CD4-positive, alpha-beta T cell treated with Interleukin-6 for 4 hours (primary cell): ENCODE measurements at places on chromosomes 11 and 22.
A peak's percentile ranks its signal among the peaks of the same experiment; 100 is the strongest.

DNA sequence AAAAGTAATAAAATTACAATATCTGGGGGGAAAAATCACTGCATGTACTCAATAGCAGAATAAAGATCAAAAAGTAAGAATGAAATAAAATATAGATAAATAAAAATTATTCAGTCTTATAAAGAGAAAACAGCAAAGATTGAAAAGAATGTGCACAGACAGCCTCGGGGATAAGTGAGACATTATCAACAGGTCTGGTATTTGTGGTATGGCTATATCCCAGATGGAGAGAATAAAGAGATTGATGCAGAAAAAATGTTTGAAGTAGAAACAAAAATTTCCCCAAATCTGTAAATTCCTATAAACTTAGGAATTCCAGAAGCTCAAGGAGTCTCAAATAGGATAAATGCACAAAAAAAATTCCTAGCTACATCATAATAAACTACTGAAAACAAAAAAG is 74.5 kb upstream of the LUZP2 start:
- no peak for DNase-seq

DNA sequence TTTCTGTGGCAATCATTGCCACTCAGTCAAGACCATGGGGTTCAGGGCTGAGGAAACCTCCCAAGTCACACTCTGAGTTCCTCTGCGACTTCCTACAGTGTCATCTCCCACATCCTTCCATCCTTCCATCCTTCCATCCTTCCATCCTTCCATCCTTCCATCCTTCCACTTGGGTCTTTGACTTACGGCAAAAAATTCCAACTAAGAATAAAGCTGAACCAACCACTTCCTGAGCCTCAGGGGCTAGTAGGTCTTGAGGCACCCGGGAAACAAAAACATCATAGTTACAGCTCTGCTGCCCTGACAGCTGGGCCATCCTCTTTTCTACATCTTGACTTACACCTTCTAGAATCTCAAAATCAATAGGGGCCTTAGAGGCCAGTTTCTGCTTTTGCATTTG is 32.1 kb downstream of the EHF start:
- DNase-seq: no peak

DNA sequence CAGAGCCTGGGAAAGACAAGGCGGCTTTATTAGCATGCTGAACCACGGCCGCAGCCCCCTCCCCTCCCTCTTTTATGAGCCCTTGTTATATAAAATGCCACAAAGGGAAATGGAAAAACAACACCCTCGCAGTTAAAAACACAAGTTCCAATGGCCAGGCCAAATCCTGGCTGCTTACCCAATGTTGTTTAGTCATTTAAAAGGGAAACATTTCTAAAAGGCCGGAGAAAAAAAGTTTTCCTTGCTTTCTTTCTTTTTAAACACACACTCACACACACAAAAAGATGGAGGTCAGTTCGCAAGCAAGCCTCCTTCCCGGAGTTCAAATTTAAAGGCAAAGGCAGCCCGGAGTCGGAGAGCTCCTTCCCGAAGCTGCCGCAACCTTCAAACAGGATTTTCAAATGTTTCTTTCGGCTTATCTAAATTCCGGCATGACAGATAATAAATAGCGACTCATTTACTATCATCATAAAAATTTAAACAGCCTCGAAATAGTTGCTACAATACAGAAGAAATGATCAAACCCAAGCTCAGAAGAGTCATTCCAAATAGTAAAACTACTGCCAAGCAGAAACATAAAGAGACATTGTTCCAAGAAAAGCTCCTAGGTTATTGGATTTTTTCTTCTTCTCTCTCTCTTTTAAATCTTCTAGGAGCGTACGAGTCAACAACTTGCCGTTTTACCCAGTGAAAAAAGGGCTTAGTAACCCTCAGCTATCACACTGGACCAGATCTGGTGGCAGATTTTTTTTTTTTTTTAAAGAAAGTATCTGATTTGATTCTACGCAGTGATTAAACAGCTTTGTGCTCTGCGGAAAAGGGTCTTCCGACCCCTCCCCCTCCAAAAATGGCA is 3.5 kb downstream of the PHF21B start:
- no peak for DNase-seq

DNA sequence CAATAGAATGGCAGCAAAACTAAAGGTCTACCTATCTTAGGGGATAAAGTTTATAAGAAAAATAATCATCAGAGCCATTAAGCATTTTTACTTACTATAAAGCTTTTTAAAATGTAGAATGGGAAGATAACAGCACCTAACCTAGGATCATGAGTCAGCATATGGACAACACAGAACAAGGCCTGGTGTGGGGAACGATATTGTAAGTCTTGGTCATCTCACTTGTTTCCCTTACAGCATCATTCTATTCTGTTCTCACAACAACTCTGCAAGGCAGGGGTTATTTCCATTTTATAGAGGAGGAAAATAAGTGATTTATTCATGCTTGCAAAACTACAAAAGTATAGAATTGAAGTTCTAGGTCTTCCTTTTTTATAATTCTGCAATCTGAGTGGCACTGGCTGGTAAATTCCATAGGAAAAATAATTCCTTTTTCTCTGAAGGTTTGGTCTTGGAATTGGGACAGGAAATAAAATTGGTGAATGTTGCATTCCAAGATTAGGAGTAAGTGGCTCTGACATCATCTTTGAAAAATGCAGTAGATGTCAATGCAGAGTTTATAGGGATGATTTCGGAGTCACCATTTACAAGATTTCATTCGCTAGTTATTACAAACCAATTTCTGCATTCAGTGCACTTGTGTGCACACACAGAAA is 423.0 kb downstream of the DYNC2H1 start:
- no peak for DNase-seq

GRCh38 chr11:115716080-115716479 is 211.9 kb upstream of the CADM1 start:
- no peak for DNase-seq

GRCh38 chr11:34564406-34564805 is 50.8 kb upstream of the ELF5 start:
- no peak for DNase-seq

- DNase-seq: no peak
These were observed 174.7 kb downstream of the TBC1D22A start for GRCh38 chr22:46937185-46937584.

- no peak for DNase-seq
These were observed 9.9 kb downstream of the GVQW3 start for GRCh38 chr11:76391021-76391420.

GRCh38 chr22:22666307-22667091 is 22.1 kb downstream of the GGTLC2 start:
- peak; percentile 4 for DNase-seq

DNA sequence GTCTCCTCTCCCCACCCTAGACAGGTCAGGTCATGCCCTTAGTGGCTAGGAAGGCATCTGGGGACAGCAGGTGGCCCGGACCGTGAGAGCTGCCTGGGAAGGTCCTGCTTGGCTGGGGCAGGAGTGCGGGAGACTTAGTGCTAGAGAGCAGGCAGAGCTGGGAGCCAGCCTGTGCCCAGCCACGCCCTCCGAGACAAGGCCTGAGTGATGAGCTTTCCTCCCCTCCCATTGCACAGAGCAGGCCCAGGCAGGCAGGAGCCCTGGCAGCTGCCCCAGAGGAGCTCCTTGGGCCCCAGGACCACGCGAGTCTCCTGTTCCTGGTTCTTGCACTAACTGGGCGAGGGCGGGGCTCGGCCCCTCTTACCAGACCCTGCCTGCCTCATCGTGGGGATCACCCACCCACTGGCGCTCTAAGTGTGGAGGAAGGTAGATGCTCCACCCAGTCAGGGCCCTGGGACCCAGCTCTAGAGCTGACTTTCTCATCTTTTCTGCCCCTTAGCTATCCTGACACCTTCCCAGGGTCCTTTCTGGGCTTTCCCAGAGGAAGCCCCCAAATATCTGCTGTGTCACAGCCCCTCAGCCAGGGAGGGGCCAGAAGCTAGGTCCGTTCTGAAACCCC is 44.9 kb downstream of the MACROD1 start:
- no peak for DNase-seq

DNA sequence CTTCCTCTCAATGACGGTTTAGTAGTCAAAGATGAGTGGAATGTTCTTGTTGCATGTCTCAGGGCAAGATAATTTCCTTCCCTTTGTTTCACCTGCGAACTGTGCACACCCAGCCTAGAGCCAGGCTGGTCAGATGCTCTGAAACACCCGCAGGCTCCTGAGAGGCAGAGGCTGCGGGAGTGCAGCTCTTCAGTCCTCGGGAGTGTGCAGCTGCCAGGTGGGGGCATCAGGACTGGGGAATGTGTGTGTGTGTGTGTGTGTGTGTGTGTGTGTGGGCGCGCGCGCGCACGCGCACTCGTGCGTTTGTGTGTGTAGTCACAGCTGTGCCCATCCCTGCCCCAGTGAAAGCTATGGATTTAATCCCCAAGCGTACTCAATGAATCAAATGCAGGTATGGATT is 136.2 kb upstream of the NTM start:
- no peak for DNase-seq

GRCh38 chr11:20337526-20338154 is 25.9 kb upstream of the HTATIP2 start:
- DNase-seq: no peak

DNA sequence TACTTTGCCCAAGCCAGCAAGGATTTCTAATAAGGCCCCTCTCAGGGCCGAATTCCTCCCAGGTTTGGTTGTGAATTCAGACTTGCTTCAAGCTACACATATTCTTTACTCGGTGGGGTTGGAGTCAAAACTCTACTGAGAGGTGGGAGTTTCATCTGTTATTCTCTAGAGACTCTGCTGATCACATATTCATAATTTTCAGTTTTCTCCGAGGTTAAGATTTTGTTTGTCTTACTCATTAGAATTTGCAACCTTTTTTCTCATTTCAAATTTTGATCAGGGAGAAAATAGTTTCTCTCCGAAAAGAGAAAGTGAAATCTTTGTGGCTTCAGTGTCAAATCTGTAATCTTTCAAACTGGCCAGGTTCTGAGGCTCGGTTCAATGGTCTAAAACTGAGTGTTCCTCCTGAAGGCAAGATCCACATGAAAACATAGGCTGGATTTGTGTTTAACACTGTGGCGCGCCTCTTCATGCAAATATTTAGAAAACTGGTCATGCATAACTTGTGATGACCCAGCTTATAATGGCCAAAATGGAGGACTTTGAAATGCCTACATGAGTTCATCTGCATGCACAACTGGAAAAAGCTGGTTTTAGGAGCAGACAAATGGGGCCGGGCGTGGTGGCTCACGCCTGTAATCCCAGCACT is 21.5 kb upstream of the GSTP1 start:
- no peak for DNase-seq

GRCh38 chr22:36327922-36328551 is 59.7 kb downstream of the MYH9 start:
- DNase-seq: no peak

GRCh38 chr22:20885557-20886323 is 26.9 kb downstream of the SNAP29 start:
- DNase-seq: peak; percentile 56

DNA sequence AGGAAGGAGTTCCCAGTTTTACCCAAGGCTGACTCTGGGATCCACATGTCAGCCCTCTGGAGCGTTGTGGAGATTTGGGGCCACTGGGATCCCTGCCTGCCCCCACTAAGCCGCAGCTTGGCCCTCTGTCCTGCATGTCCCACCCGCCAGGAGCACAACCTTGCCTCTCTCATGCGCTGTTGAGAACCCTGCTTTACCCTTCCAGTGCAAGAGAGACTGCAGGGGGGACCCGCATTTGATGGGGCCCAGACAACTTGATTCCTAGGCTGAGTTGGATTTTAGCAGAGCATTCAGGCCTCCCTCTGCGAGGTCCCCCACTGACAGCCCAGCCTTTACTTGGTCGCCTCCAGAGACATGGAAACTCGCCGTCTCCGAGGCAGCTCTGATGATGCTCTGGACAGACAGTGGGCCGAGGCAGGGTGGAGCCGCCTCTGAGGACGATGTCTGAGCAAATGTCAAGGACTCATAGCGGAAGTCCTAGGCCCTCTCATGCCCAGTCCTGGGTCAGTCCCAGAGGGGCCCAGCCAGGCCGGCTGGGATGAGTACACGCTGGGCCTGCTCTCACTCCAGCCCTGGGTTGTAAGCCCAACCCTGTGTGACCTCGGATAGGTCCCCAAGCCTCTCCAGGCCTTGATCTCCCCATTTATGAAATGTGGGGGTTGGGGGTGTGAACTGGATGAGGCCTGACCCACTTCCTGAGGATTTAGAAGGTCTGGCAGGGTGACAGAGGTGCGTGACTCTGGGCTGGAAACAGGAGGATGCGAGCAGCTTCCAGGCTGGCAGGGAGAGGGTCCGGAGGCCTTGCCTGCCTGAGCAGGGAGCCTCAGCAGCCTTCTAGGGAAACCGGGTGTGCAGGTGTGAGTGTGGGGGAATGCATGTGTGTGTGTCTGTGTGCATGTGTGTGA is 630 bp downstream of the CD5 start:
- peak; percentile 52 for DNase-seq

- peak; percentile 65 for DNase-seq
These were observed 712 bp downstream of the CERK start for GRCh38 chr22:46737105-46737975.

DNA sequence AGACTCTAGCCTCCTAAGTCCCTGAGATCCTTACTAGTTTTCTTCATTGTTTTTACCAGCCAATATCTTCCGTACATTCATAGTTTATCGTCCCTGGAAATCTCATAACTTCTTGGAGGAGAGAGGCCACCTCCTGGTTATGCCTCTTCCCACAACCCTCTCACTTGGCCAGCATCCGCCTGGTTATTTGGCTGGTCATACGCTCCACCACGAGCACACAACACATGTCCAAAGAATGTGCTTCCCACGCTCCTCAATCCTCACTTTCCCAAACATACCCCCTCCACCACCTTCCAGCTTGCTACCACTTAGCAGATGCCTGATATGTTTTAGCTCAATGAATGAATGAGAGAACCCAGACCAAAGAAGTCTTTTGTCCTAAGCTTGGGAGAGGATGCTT is 83.5 kb upstream of the EIF3D start:
- DNase-seq: no peak

GRCh38 chr11:7494086-7494745 is 8.9 kb downstream of the OLFML1 start:
- no peak for DNase-seq

- DNase-seq: no peak
These were observed 93.1 kb downstream of the TP53I11 start for GRCh38 chr11:44857490-44858090.

DNA sequence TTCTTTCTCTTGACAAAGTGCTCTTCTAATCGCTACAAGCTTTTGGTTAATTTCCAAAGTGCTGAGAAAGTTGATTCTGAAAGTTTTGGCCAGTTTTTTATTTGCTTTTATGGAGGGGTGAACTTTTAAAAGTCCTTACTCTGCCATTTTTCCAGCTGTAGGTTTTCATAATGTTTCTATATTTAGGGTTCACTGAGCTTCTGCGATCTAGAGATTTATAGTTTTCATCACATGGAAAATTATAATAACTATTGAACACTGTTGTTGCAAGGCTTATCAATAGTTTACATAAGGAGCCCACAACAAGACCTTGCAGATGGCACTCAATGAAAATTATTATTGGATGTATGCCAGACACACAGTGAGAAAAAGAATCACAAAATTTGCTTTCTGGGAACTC is 55.1 kb downstream of the DLG2 start:
- no peak for DNase-seq

GRCh38 chr11:67493548-67494370 is 10.9 kb downstream of the AIP start:
- DNase-seq: no peak
